Colonic mucosa (tissue), 4 donors: ENCODE measurements at places on chromosomes 12 and 14. TPM values are rescaled to one million over a fixed set of nuclear protein-coding genes. Genes with fewer than 3 reads are reported as not detected.

Gene P2RX2
- not detected for total RNA-seq

Gene ZNF385A
- total RNA-seq: 7.3 TPM

Gene DIO2
- 1.9 TPM for total RNA-seq

DNA sequence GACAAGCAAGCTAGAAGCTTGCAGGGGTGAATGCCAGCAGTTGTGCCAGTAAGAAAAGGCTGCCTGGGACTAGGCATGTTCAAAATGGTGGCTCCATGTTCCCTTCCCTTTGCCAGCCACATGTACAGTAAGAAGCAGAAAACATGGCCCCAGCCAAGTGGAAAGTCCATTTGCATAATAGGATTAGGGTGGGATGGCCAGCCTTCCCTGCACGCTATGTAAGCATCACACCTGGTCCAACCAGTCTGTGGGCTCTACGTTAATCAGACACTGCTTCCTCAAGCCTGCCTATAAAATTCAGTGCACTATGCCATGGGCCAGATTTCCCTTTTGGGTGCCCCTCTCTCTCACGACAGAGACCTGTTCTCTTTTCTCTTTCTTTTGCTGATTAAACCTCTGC lies 288.4 kb downstream of the GXYLT1 start:
- no peak overlapping the region for H3K4me3 ChIP-seq
- no peaks in the 10 kb centered on the region for H3K4me1 ChIP-seq
- no peak overlapping the region for H3K27ac ChIP-seq
- no peaks in the 10 kb centered on the region for H3K27me3 ChIP-seq
- no peaks in the 10 kb centered on the region for H3K36me3 ChIP-seq
- DNase-seq: no peak

DNA sequence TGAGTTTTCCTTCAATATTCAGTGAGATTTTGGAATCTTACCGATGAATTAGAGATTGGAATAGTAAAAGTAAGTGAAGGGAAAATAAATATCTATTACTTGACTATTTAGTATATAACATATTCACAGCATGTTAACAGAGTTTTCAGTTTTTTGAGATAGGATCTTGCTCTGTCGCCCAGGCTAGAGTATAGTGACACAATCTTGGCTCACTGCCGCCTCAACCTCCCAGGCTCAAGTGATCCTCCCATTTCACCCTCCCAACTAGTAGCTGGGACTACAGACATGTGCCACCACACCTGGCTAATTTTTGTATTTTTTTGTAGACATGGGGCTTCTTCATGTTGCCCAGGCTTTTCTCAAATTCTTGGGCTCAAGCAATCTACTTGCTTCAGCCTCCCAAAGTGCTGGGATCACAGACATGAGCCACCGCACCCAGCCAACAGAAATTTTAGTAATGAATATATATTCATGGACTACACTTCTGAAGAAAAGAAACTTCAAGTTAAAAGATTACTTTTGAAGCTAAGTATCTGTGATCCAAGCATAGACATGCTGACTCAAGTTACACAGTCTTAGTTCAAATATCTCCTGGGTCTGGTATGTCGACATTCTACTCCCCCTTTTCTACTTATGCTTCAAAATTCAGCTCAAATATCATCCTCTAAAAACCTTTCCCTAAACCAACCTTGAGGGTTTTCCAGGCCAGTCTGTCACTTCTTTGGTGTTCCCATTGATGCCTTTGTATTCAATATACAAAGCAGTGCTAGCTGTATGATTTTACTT lies 13.8 kb downstream of the UBE2N start:
- no peak for DNase-seq
- no peaks in the 10 kb centered on the region for H3K36me3 ChIP-seq
- no peak overlapping the region for H3K4me3 ChIP-seq
- H3K27ac ChIP-seq: no peak overlapping the region
- H3K4me1 ChIP-seq: peaks cover 7% of the 10 kb centered on the region

DNA sequence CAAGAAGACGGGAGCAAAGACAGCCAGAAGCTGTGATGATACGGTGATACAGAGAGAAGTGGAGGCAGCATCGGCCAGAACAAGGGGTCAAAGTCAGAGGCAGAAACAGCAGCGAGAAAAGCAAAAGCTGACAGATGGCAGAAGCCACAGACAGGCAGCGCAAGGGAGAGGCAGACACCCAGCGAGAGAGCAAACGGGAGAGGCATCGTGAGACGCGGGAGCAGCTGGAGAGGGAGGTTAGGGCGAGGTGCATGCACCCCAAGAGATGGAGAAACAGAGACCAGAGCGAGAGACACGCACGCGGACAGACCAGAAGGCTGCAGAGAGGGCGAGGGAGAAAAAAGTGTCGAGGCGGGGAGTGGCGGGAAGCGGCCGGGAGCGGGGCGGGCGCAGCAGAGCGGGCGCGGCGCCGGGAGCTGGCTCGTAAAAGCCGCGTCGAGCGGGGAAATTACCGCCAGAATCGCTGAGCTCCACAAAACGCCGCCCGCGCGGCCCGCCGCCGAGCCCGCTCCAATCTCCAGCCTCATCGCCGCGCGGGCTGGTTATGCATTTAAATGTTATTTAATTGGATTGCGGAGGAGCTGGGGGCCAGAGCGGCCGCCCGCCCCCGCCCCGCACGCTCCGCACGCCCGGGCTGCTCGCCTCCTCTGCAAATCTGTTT lies 15.6 kb downstream of the SMUG1 start:
- peaks cover 8% of the 10 kb centered on the region for H3K4me1 ChIP-seq
- no peaks in the 10 kb centered on the region for H3K36me3 ChIP-seq
- peaks cover 29% of the 10 kb centered on the region for H3K27me3 ChIP-seq
- DNase-seq: peak; percentile 34
- H3K4me3 ChIP-seq: peak overlapping the region; percentile 16

GRCh38 chr12:57224973-57225679 lies 4.4 kb upstream of the SHMT2 start:
- DNase-seq: peak; percentile 67
- peaks cover 3% of the 10 kb centered on the region for H3K4me1 ChIP-seq
- H3K27me3 ChIP-seq: peaks cover 66% of the 10 kb centered on the region
- no peak overlapping the region for H3K4me3 ChIP-seq

GRCh38 chr14:105006831-105007592 lies 13.9 kb downstream of the CDCA4 start:
- H3K4me1 ChIP-seq: no peaks in the 10 kb centered on the region
- H3K36me3 ChIP-seq: peaks cover 8% of the 10 kb centered on the region
- no peaks in the 10 kb centered on the region for H3K27me3 ChIP-seq
- DNase-seq: no peak
- H3K27ac ChIP-seq: no peak overlapping the region
- H3K4me3 ChIP-seq: no peak overlapping the region
